ENCODE measurements at places on chromosomes 4 and X.

- no peak for DNase-seq
Measured at GRCh38 chrX:105317117-105317516, 96.6 kb upstream of the TEX13A start.

DNA sequence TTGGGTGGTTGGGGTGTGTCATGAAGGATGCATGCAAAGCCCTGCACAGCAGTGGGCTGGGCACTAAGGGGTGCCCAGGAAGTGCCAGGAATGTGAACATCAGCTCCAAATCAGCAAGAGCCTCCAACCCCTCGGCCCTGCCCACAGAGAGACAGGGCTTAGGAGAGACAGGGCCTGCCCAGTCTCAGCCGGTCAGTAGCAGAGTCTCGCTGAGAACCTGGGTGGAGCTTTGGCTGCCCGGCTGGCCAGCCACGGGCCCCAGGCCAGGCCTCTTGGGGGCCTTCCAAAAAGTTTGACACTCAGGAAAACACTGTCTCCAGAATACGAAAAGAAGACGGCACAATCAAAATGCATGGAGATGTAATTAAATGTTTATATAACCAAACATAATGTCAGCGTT lies 4.3 kb upstream of the MXD4 start:
- DNase-seq = no peak

- no peak for DNase-seq
Measured at GRCh38 chr4:77196866-77197265, 39.9 kb downstream of the CCNG2 start.

DNA sequence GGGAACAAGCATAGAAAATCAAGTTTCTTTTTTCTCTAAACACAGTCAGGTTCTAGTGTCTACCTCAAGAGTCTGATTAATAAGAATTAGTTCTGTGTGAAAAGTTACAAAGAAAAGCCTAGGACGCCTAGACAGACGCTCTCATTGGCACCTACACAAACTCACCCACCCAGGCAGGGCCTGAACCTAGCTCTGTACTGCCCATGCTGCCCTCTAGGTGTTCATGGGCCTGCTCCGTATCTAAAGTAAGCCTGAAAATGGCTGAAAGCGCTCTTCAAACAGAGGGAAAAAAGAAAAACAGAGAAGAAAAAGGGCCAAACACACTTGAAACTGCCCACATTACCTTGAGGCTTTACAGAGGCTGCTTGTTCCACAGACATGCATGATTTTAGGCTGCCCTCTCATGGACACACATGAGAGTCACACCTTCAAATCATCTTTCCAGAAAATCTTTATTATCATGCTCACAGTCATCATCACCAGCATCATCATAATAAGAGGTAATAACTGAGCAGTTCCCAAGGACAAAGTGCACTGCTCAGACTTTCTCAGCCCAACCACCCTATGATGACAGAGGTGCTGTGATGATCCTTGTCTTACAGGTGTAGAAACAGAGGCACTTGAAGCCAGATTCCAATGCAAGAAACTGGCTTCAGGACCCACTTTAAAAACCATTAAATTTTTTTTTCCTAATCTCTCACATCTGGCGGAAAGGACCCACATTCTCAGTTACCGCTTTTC lies 49.6 kb downstream of the MAP7D2 start:
- no peak for DNase-seq

- DNase-seq = no peak
Measured at GRCh38 chrX:53089224-53089842, 4.6 kb upstream of the KANTR start.

DNA sequence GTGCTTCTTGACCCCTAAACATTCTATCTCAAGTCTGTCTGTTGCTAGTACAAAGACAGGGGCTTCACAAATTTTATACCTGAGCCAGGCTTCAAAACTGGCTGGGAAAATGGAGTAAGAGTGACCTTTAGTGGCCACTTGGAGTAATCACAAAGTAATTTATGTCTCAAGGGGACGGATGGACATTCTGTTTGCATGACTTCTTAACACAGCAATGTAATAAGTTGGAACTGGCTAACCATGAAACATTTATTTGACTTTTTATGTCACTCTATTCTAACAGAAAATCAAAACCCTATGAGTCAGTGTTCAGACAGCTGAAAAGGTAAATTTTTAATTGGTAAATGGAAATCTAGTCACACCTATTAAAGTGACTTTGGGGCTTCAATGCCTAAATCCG lies 600.6 kb downstream of the ANKRD50 start:
- no peak for DNase-seq

DNA sequence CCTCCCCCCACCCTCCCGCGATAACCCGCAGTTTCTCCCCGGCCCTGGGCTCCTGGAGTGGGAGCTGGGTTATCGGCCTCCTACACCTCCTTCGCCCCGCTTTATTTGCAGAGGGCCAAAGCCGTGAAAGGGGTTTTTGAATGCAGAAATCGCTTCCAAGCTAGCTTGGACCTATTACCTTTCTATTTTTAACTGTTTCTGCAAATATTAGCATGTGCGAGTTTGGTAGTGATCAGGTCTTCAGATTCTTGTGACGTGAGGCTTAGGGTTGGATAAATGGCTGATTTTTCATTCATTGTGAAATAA lies 1.3 kb downstream of the USP9X start:
- DNase-seq = no peak

DNA sequence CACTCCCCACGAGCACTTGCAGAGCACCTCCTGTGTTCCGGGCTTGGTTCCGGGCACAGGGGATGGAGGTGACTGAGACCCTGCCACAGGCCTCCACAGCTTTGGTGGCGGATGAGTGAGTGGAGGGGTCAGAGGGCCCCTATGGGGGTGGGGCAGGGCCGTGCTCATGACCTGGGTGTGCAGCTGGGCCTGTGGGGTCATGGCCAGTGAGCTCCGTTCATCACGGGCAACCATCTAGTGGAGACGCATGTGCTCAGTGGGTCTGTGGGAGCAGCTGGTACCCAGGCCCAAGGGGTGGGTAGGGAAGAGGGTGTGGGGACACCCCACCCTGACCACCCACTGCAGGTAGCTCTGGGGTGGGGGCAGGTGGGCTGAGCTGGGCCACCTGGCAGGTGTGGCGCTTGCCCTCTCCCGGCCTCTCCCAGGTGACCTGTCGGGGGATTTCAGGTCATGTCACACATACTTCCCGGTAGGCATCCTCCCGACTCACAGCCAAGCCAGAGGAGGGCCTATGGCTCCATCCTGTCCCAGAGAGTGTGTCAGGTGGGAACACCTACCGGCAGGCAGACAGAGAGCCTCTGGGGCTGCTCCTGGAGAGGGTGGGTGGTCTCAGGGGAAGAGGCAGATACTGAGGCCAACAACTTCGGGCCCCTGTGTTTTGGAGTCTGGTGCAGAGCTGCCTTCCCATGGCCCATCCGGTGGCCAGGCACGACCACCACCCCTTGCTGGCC lies 3.6 kb downstream of the PSAPL1 start:
- no peak for DNase-seq

- DNase-seq = no peak
Measured at GRCh38 chrX:23478056-23478455, 143.4 kb downstream of the PTCHD1 start.

GRCh38 chr4:169417629-169418282 lies 147.0 kb upstream of the SH3RF1 start:
- no peak for DNase-seq

Measured in stimulated activated CD4-positive, alpha-beta T cell treated with anti-CD3 and anti-CD28 coated beads, Interleukin-15, amount 100 ng/mL, for 1 hour (primary cell).